ENCODE measurements at places on chromosomes 4 and X. TPM values are rescaled to one million over a fixed set of nuclear protein-coding genes. Genes with fewer than 3 reads are reported as not detected.

WNK3 gene
- 0.16 TPM for total RNA-seq

IL15 gene
- total RNA-seq, result 2.4 TPM

TENM3 gene
- 6.0 TPM for total RNA-seq

WDR17 gene
- total RNA-seq, result 1.4 TPM

TSPAN6 gene
- total RNA-seq, result 31.8 TPM

MAGEC2 gene
- total RNA-seq, result not detected

ADH7 gene
- not detected for total RNA-seq

SLC7A11 gene
- total RNA-seq, result 37.5 TPM

UGT2A1 gene
- not detected for total RNA-seq

S100P gene
- total RNA-seq, result 0.32 TPM

Data from bronchial smooth muscle cell (primary cell).